ENCODE measurements at places on chromosomes 1 and 21.

GRCh38 chr1:119080586-119080985, 59.9 kb downstream of the WARS2 start:
- no peak for DNase-seq

DNA sequence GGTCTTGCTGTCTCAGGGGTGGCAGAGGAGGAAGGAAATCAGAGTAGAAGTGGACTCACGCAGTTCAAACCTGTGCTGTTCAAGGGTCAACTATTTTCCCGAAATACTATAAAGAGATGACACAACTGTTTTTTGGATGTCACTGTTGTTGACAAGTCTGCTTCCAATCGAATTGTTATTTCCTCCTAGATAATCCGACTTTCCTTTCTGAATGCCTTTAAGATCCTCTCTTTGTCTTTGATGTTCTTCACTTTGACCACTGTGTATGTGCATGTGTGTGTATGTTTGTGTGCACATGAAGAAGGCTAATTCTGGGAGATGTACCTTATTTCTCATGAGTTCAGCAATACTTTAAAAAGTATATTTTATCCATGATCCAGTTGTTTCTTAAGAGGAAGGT, 21.6 kb downstream of the PADI4 start:
- DNase-seq, result no peak

DNA sequence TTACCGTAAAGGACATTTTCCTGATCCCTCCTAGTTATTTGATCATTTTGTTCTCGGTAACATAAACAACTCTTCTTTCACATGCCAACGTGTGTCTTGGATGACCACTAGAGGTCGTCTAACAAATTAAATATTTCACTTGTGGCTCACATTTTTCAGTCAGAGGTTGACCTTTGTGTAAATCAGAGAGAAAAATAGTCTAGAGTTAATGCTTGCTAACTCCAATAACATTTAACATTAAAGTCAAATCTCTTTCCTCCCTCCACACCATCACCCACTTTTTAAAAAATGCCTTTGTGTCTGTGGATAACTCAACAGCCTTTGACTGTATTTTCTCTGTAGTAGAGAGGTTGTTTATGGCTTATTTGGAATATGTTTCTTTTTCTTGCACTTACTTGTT, 220.5 kb upstream of the B3GALT2 start:
- DNase-seq, result no peak

DNA sequence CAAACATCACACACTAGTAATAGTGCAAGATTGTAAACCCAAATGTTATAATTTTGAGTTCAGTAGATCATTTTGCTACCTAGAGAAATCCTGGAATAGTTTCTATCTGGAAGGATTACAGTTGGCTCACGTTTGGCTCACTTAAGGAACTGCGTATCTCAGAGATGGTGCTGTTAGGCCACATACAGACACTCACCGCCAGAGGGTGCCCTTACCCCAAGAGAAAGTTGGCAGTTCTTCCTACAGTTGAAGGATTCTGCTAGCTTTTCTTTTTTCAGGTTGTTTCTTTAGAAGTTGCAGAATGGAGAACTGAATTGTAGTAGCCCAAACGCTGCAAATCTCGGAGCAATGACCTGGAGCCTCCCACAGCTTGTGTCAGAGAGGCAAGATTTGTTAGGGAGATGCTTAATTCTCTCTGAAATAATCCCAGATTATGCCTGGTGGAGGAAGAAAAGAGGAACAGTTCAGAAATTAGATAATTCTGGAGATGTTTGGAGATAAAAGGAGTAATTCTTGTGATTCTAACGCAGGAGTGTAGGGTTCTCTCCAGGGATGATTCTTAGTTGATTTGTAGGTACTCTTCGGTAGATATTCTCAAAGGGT, 87.9 kb upstream of the PAPPA2 start:
- peak; percentile 29 for DNase-seq

DNA sequence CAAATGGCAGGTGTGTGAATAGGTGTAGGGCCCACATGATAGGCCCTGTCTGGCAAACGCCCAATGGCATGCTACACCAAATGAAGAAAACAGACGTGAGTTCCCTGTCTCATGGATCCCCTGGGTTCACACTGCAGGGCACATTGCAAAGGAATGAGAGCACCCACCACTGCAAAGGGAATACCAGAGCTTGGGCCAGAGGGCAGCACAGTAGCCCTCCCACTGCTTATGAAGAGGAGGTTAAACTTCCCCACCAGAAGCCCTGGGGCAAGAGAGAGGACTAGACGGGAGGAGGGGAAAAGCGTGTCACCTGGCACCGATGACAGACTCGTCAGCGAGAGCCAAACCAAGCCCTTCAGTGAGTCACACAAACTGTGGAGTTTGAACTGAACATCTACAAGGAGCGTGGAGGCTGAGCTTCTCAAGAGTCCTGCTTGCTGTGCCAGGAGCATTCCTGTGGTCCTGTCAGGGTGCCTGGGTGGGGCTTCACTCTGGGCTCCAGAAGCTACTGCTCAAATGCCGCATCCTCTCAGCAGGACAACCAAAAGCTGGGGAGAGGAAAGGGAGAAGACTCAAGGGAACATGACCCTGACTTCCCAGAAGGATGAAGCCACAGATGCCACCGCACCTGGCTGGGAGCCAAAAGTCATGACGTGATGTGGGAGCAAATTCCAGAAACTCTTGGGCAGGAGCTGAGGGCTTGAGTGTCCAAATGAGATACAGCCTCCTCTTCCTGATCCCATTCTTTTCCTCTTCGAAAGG, 61.1 kb downstream of the TOMM20 start:
- no peak for DNase-seq

DNA sequence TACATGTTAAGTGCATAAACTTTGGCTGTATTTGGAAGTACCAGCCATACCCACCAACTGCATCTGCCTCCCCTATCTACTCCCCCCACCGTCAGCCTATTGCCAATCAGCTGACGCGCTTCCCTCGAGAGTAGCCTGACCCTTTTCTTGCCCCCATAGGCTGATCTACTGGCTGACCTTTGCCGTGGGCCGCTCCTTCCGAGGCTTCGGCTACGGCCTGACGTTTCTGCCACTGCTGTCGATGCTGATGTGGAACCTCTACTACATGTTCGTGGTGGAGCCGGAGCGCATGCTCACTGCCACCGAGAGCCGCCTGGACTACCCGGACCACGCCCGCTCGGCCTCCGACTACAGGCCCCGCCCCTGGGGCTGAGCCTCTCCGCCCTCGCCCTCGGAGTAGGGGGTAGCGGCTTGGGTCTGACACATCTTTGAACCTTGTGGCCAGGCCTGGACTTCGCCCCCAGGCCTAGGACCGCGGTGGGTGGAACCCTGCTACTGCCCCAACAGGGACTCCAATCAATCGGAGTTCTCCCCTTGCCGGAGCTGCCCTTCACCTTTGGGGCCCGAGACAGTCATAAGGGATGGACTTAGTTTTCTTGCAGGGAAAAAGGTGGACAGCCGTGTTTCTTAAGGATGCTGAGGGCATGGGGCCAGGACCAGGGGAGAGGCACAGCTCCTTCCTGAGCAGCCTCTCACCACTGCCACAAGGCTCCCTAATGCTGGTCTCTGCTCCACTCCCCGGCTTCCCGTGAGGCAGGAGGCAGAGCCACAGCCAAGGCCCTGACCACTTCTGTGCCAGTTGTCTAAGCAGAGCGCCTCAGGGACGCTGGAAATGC, 4.0 kb downstream of the GLMP start:
- no peak for DNase-seq

Measured in stimulated activated CD4-positive, alpha-beta T cell treated with anti-CD3 and anti-CD28 coated beads, Interleukin-15, amount 100 ng/mL, for 1 hour (primary cell).